ENCODE measurements at places on chromosomes 1 and 21. TPM values are rescaled to one million over a fixed set of nuclear protein-coding genes. Genes with fewer than 3 reads are reported as not detected.
A peak's percentile ranks its signal among the peaks of the same experiment; 100 is the strongest.

DNA sequence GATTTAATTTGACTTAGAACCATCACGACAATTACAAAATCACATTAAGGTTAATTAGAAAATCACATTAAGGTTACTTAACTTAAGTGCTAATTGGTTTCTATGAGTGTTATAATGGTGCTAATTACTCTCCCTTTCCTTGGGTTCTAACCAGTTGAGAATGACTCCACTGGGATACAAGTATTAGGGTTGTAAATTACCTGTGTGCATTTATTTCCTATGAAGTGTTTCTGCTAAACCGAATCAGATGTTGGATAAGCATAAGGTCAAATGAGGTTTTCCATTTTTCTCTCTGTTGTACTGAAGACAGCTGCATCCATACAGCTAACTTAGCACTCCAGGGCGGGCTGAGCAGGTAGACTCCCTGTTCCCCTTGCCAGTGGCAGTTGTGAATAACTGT, 610.3 kb upstream of the TMPRSS15 start:
- DNase-seq = no peak

- DNase-seq = peak; percentile 87
Measured at GRCh38 chr1:69191335-69191734, 376.4 kb upstream of the LRRC7 start.

DNA sequence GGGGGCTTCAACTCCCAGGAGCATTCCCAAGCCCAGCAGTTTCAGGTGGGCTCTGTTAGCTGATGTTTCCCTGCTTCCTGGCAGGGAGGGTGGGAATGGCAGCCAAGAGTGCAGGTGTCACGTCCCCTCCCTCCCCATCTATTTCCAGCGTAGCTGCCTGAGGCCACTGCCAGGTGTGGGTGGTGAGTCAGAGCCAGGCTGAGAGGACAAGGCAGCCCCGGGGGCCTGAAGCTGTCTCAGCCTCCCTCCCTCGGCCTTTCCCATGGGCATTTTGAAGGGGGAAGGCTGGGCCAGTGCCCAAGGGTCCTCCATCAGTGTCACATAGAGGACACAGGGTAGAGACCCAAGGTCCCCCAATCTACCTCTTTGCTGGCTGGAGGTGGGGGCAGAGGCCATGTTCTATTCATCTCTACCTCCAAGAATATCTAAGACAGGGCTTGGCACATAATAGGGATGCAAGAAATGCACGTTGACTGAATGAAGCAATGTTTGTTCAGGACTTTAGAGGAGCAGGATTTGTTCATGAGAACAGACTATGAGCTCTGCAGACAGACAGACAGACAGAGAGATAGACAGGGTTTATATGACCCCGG, 34.4 kb upstream of the ID3 start:
- no peak for DNase-seq

- DNase-seq = no peak
Measured at GRCh38 chr1:59164371-59164770, 132.5 kb upstream of the FGGY start.

DNA sequence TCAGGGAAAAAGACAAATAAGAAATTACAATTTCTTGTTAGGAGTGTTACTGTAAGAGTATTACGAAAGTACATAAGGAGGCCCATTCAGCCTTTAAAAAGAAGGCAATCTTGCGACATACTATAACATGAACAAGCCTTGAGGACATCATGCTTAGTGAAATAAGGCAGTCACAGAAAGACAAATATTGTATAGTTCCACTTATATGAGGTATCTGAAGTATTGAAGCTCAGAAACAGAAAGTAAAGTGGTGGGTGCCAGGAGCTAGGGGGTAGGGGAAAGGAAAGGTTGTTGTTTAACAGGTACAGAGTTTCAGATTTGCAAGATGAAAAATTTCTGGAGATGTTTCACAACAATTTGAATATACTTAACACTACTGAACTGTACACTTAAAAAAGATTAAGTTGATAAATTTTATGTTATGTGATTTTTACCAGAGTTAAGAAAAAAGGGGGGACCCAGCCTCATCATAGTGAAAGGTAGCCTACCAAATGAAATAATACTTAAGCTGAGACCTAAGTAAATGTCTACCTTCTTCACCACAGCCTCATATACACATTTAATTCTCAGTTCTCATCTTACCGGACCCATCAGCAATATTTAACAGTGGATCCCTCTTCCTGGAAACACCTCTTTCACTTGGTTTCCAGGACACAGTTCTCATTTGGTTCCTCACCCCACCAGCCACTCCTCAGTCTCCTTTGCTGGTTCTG, 19.5 kb downstream of the USP24 start:
- DNase-seq = peak; percentile 75

- DNase-seq = no peak
Measured at GRCh38 chr1:24410750-24411149, 2.8 kb downstream of the STPG1 start.

- DNase-seq = peak; percentile 62
Measured at GRCh38 chr21:45080639-45081414, 6.4 kb downstream of the ADARB1 start.

DNA sequence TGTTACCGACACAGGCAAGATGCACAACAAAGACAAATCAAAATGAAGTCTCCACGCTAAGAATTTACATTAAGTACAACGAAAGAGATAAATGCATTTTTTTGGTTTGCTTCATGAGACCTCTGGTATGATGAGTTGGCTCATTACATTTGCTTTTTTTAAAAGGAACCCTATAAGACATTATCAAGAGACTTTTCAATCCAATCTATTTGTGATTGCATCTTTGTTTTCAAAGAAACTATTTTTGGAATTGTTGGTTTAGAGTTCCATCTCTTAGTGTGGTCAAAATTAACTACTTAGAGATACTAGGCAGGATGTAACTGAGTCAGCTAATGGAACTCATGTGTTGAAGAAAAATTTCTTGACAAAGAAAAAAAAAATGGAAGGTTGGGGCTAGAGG, 200.1 kb downstream of the ZC3H11B start:
- DNase-seq = peak; percentile 70

DNA sequence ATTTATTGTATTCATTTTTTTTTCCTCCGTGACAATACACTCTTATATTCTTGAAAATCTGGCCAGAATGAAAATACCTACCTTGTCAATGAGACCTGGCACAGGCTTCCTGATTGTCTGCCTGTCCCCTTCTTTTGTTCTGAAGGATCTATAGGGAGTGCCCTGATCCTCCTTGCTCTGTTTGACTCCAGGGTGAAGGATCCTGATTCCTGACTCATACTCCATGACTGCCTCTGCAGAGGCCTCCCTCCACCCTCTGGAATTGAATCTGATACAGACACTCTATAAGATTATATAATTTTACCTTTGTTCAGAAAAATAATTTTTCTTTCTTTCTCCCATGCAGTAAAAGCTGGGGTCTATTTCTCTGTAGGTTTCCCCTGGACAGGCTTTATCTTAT, 116.2 kb downstream of the HMCN1 start:
- peak; percentile 47 for DNase-seq

DNA sequence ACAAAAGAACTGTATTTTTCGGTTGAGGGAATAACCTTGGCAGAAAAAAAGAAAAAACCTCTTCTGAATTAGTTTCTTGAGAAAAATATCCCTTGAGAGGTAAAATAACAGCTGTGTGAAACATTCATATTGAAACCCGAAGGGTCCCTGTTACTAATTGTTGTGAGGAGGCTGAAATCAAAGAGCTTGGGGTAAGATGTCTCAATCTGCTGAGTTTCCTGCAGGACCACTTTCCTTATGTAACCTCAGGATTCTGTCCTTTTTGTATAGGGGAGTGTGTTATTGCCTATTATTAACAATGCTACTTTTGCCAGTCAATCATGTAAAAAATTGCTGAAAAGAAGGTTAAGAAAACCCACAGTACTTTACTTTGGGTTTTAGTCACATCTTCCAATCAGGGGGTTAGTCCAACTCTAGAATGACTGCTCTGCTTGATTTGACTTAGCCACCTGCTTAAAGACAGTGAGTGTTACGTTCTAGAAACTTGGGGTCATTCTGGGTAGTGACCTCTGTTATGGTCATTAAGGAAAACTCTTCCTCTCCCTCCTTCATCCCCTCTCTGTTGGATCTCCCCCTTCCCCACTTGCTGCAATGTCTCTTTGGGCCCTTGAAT, 138.8 kb downstream of the GIPC2 start:
- DNase-seq = no peak

GRCh38 chr1:20496241-20496661, 10.2 kb upstream of the CAMK2N1 start:
- peak; percentile 41 for DNase-seq

GRCh38 chr1:30660241-30660640, 63.1 kb downstream of the MATN1 start:
- no peak for DNase-seq

DNA sequence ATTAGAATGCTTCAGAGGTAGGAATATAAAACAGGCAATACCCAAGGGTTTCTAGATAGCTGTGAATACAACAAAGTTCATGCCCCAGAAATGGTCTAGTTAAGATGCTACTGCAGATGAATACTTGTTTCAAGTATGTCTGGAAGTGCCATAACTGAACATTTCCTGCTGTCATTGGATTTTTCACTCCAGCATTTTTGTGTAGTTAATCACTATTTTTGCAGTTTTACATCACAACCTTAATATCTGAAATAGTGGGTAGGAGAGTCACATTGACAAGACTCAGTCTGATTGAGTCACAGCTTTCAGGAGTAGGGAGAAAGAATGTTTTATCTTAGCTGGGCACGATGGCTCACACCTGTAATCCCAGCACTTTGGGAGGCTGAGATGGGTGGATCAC, 126.4 kb upstream of the C1orf21 start:
- peak; percentile 65 for DNase-seq

DNA sequence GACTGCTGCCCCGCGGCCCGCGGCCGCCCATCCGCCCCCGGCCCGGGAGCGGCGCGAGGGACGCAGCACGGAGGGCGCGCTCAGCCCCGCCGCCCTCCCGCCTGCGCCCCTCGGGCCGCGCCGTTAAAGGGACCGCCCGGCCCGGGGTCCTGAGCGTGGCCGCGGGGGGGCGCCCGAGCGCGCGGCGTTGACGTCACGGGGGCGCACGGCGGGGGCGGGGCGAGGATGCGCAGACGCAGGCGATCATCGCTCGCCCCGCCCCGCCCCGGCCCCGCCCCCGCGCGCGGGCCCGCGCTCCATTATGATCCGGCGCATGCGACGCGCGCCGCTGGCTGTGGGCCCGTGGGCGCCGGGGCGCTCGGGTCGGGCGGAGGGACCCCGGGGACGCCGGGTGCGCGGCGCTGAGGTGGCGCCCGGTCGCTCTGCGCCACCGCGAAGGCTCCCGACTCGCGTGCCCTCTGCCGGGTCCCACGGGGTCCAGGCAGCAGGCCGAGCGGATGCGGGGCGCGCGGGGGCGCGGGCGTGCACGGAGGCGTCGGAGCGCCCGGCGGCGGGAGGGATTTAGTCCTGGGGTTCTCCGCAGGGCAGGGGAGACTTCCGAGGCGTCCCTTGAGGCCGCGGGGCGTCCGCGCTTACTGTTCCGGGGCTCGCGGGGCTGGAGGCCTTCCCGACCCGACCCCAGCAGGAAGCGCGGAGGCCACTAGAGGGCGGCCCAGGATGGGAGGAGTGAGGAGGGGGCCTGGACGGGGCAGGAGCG, at the start of gene DVL1:
TSS of gene DVL1 (minus strand) at position 163 of the 757 bp plus-strand sequence. CDS start 353 bp downstream, outside the sequence.
- DNase-seq = peak; percentile 72

- DNase-seq = no peak
Measured at GRCh38 chr1:203349773-203350524, 973 bp downstream of the FMOD start.

- DNase-seq = no peak
Measured at GRCh38 chr1:171501305-171502024, 16.1 kb downstream of the PRRC2C start.

DNA sequence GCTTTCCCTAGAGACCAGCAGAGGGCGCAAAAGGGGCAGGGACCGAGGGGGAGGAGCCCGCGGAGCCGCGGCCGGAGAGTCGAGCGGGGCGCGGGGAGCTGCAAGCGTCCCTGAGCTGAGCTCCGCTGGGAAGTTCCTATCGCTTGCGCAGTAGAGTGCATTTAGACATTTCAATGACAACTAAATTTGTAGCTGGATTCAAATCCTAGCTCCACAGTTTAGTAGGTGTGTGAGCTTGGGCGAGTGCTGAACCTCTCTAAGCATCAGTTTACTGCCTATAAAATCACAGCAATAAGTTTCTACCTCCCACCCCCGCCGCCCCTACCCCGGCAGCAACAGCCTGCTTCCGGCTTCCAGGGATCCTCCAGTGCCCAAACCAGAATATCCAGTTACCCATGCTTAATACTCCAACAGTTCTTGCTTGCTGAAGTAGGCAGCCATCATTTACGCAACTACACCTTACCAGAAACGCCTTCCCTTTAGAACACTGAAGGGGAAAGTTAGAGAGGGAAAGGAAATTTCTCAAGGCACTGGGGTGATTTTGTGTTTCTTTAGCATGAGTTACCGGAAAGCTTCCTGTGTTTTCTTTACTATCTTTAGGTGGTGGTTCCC, 9.1 kb downstream of the TLR5 start:
- peak; percentile 79 for DNase-seq

GRCh38 chr1:188891958-188892357, 1585.7 kb downstream of the BRINP3 start:
- DNase-seq = no peak

DNA sequence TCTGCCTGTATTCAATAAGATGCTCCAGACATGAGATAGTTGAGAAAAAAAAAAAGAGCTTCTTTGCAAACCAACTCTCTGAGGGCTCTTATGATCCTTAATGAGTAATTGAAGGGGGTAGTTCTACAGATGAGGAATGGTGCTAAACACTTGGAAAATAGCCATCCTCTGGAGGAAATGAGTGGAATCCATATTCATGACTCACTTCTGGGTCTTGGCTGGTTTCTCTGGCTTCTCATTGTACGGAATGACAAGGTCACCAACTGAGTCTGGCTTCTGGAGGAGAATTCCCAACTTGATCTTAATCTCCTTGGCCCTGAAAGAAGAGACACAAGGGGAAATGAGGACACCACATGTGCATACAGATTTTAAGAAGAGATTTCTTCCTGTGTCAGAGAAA, 34.7 kb downstream of the RGS5 start:
- peak; percentile 98 for DNase-seq

GRCh38 chr21:25506887-25507286, 100.4 kb downstream of the MRPL39 start:
- peak; percentile 17 for DNase-seq

GRCh38 chr1:199007423-199007822, 368.6 kb downstream of the PTPRC start:
- no peak for DNase-seq

GRCh38 chr1:206544562-206545257, 37.4 kb downstream of the RASSF5 start:
- peak; percentile 45 for DNase-seq

Gene CENPS
- 11.0 TPM for total RNA-seq

Gene COL16A1
- 133 TPM for total RNA-seq

Gene JAM2
- total RNA-seq = 3.0 TPM

Gene WDR64
- not detected for total RNA-seq

Gene NPPA
- not detected for total RNA-seq

Gene TMEM82
- not detected for total RNA-seq

Gene LRRC41
- total RNA-seq = 66.4 TPM

Gene CCDC181
- 3.1 TPM for total RNA-seq

Gene CFAP141
- total RNA-seq = not detected

Gene LAD1
- total RNA-seq = not detected

Gene NBPF26
- total RNA-seq = 32.5 TPM

Gene C1orf226
- total RNA-seq = not detected

Gene NCF2
- 0.74 TPM for total RNA-seq

Gene PLA2G2D
- total RNA-seq = not detected

Measured in fibroblast of the aortic adventitia (primary cell).